Aorta (tissue), 5 donors: ENCODE measurements at places on chromosomes 13 and 19. TPM values are rescaled to one million over a fixed set of nuclear protein-coding genes. Genes with fewer than 3 reads are reported as not detected.

The IGLON5 gene
- 0.13 TPM for polyA plus RNA-seq

The KIR2DL3 gene
- not detected for polyA plus RNA-seq

The ADGRE1 gene
- 0.08 TPM for polyA plus RNA-seq

The C2CD4C gene
- not detected for polyA plus RNA-seq

The PPP6R1 gene
- 15.2 TPM for polyA plus RNA-seq

The LGALS4 gene
- polyA plus RNA-seq: 9.1 TPM

The GAPDHS gene
- polyA plus RNA-seq: not detected

The STOML3 gene
- not detected for polyA plus RNA-seq

The TGFBR3L gene
- polyA plus RNA-seq: not detected

The LGALS7 gene
- not detected for polyA plus RNA-seq

The OBI1 gene
- 3.7 TPM for polyA plus RNA-seq

The IGFL3 gene
- not detected for polyA plus RNA-seq

The JAK3 gene
- 2.3 TPM for polyA plus RNA-seq

The PTGIR gene
- 17.3 TPM for polyA plus RNA-seq

The UBE2M gene
- 47.1 TPM for polyA plus RNA-seq

The NCAN gene
- not detected for polyA plus RNA-seq

The UBE2L5 gene
- polyA plus RNA-seq: 0.61 TPM

The ZNF154 gene
- 5.2 TPM for polyA plus RNA-seq

The SPACA4 gene
- 0.18 TPM for polyA plus RNA-seq

The CEACAM21 gene
- not detected for polyA plus RNA-seq

The GRK1 gene
- not detected for polyA plus RNA-seq

The CEACAM4 gene
- polyA plus RNA-seq: not detected

The PRTN3 gene
- not detected for polyA plus RNA-seq

The FBXO27 gene
- polyA plus RNA-seq: 2.8 TPM

The BSPH1 gene
- not detected for polyA plus RNA-seq

The CPB2 gene
- polyA plus RNA-seq: not detected

The HS6ST3 gene
- under 0.01 TPM for polyA plus RNA-seq

The RASGRP4 gene
- 4.1 TPM for polyA plus RNA-seq

The CDC34 gene
- 27.5 TPM for polyA plus RNA-seq

The RINL gene
- 1.8 TPM for polyA plus RNA-seq

The OR10H1 gene
- not detected for polyA plus RNA-seq
